ENCODE measurements at places on chromosomes 1 and 21. TPM values are rescaled to one million over a fixed set of nuclear protein-coding genes. Genes with fewer than 3 reads are reported as not detected.

COA6 gene
- total RNA-seq = 13.4 TPM

FAAP20 gene
- 25.8 TPM for total RNA-seq

PRELP gene
- 63.9 TPM for total RNA-seq

RAB3B gene
- total RNA-seq = 0.81 TPM

PRAMEF2 gene
- total RNA-seq = not detected

CA6 gene
- total RNA-seq = not detected

CFAP141 gene
- not detected for total RNA-seq

KCNK1 gene
- 5.5 TPM for total RNA-seq

OR2M3 gene
- not detected for total RNA-seq

SH2D2A gene
- 0.94 TPM for total RNA-seq

SNIP1 gene
- 14.4 TPM for total RNA-seq

FAM151A gene
- total RNA-seq = not detected

FAM177B gene
- not detected for total RNA-seq

- no peak for ATAC-seq
Measured at GRCh38 chr1:59845091-59845490, 30.3 kb downstream of the HOOK1 start.

GRCh38 chr1:96059736-96060135 is 661.8 kb upstream of the PTBP2 start:
- ATAC-seq = no peak

GRCh38 chr1:57142999-57143398 is 177.2 kb upstream of the C8B start:
- no peak for ATAC-seq

DNA sequence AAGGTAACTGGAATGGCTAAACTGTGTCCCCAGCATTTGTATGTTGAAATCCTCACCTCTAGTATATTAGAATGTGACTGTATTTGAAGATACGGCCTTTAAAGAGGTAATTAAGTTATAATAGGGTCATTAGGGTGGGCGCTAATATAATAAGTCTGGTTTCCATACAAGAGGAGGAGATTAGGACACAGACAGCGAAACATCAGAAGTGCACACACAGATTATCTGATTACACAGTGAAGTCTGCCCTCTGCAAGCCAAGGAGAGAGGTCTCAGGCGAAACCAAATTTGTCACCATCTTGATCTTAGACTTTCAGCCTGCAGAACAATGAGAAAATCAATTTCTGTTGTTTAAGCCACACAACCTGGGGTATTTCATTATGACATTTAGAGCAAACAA is 2233.1 kb downstream of the MRPL39 start:
- ATAC-seq = no peak

- ATAC-seq = no peak
Measured at GRCh38 chr1:5765997-5766913, 226.0 kb downstream of the NPHP4 start.

GRCh38 chr1:8465013-8465412 is 147.1 kb downstream of the SLC45A1 start:
- peak; percentile 39 for ATAC-seq

- no peak for ATAC-seq
Measured at GRCh38 chr21:42364304-42364865, 1.9 kb downstream of the TFF1 start.

- ATAC-seq = no peak
Measured at GRCh38 chr1:87428367-87428766, 99.7 kb downstream of the LMO4 start.

DNA sequence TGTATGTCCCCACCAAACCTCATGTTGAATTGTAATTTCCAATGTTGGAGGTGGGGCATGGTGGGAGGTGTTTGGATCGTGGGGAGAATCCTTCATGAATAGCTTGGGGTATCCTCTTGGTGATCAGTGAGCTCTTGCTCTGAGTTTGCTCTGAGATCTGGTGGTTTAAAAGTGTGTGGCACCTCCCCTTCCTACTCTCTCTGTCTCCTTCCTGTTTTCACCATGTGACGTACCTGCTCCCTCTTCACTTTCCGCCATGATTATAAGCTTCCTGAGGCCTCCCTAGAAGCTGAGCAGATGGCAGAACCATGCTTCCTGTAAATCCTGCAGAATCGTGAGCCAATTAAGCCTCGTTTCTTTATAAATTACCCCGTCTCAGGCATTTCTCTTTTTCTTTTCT is 40.0 kb upstream of the OSBPL9 start:
- no peak for ATAC-seq

DNA sequence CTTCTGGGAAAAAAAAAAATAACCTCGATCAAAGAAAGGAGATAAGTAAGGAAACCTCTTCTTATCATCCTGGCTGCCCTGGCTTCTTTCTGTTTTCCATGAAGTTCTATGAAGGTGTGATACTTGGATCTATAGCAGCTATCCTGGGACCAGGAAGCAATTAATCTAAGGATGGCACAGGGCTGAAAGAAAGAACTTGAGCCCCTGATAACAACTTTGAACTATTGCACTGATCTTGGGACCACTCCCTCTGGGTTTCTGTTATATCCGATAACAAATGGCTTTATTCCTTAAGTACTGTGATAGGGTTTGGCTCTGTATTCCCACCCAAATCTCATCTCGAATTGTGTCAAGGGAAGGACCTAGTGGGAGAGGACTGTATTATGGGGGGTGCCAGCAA is 104.1 kb downstream of the DAB1 start:
- ATAC-seq = no peak

DNA sequence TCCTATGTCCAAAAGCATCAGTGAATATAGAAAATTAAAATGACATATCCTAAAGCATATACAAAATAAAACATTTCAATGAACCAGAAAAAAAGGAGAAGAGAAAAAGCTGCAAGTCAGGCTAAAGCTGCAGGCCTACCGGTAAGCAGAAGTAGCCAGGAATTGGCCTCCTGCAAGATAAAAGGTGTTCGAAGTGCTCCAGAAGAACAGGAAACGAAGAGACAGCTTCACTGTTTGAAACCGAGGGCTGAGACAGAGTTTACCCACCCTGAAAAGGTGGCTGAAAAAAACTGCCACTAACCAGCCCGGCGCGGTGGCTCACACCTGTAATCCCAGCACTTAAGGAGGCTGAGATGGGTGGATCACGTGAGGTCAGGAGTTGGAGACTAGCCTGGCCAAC is 37.4 kb downstream of the NSL1 start:
- no peak for ATAC-seq

- no peak for ATAC-seq
Measured at GRCh38 chr1:183652547-183653461, at the start of gene APOBEC4. Gene APOBEC4 (minus strand): TSS chr1:183653316. CDS start chr1:183648781, 4,535 bp downstream.

DNA sequence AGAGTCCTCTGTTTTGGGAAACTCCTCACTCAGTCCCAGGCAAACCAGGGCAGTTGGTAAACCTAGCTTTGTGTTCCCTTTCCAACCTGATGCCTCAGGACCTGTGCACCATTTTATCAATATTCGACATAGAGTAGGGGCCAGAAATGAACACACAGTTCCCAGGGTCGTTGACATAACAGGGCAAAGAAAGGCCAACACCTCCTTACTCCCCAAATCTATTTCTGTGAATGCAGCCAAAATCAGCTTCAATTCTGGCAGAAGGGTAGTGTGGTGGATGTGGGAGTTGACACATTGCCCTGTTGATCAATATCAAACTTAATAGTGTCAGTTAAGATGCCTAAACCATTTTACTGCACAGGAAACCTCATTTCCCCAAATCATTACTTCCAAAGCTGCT is 104.6 kb upstream of the SPATA6 start:
- no peak for ATAC-seq

GRCh38 chr21:40871099-40871498 is 24.1 kb upstream of the DSCAM start:
- no peak for ATAC-seq

DNA sequence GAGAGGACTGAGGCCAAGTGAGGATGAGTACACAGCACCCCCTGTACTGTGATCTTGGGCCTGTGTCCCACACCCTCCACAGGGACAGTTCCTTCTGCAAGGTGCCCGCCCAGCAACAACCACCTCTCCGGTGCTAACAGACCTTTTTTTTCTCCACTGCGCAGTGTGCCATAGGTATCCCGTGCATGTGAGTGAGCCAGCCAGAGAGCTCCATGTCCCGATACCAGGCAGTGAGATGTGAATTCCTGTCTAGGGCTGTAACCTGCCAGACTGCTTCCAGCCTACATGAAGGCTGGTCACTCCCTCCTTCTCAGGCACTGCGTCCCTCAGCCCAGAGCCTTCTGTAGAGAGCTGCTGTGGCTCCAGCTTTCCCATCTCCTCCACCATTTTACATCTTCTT is 56.9 kb downstream of the PCBP3 start:
- ATAC-seq = no peak

DNA sequence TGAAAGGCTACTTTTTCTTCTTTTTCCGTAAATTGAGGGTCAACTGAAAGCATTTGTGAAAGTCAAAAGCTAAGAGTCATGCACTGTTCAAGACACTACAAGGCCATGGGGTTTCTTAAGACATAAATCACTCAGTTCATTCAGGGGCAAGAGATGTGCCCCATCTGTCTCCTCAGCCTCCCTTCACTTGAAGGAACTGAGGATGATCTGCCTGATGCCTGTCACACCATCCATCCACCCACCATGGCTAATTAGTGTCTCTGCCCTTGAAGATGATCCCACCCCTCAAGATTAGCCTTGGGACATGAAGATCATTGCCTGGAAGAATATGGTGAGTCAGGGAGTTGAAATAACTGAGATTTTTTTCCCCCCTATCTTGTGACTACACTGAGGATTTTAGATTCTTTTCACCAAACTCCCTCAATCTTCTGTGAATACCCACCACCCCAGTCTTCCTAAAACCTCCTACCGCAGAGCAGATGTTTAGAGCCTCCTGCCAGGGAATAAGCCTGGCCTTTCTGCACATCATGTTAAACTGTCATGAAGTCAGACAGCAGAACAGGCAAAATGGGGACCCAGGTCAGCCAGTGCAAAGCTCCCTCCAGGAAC is 88.6 kb upstream of the LMO4 start:
- no peak for ATAC-seq

DNA sequence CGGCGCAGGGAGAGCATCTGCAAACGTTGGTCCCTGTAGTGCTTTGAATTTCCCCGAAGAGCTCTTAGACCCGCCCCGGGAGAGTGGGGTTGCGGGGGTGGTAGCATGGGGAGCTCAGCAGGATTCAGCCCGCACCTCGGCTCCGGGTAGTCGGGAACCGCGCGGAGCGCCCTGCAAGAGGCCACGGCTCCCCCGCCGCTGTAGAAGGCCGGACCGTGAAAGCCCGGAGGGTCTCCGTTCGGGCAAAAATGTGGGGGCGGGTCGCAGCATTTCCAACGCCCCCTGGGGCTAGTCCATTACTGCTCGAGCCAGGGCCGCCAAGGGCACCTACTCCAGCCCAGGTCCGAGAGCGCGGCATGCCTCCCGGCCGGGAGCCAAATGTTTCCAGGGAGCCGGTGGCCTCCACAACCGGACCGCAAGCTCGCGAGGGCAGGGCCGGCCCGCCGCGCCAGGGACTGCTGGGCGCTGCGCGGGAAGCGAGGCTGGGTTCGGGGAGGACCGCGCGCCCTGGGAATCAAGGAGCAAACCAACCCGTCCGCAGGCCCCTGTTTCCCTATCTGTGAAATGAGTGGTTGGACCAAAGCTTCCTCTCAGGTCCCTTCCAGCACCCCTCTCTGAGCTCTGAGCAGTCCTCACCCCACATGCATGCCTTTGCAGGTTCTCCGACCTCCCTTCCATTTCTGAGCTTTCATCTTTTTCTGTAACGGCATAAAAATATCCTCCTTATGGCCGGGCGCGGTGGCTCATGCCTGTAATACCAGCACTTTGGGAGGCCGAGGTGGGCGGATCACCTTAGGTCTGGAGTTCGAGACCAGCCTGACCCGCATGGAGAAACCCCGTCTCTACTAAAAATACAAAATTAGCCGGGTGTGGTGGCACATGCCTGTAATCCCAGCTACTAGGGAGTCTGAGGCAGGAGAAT is 775 bp upstream of the TMEM63A start:
- ATAC-seq = peak; percentile 38

DNA sequence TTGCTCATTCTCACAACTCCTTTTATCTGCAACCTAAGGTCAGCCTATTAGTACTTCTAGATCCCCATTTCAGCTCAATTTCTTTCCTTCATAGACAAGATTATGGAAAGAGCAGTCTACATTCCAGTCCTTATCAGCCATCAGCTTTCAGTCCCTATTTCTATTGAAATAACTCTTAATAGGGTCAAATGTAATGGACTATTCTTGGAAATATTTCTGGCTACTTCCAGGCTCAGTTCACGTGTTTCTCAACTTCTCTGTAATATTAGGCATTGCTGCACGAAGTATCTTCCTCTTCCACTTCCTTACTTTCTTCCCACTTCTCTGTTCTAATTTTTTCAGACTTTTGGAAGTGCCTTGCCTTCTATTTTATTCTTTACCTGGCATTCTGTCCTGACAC is 232.9 kb upstream of the USP25 start:
- ATAC-seq = no peak

Data from gastroesophageal sphincter (tissue), 4 donors.